ENCODE measurements at places on chromosomes 12 and 14.
A peak's percentile ranks its signal among the peaks of the same experiment; 100 is the strongest.

GRCh38 chr14:80664576-80664975 is 277.0 kb downstream of the CEP128 start:
- no peak for DNase-seq

DNA sequence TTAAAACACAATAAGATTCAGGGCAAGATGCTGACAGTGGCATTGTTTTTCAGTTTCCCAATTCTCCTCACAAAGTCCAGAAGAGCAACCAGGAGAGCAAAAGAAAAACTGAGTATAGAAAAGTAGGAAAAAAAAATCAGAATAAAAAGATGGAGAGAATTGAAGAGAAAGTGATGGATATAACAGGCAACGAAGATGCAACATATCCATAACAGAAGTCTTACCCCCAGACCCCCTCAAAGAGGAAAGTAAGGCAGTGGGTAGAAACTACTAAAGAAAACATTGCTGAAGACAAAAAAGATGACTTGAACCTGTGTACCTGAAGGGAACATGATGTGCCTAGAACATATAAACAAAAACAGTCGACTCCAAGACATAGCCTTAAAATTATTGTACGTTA is 10.6 kb downstream of the TCL1A start:
- DNase-seq: no peak

DNA sequence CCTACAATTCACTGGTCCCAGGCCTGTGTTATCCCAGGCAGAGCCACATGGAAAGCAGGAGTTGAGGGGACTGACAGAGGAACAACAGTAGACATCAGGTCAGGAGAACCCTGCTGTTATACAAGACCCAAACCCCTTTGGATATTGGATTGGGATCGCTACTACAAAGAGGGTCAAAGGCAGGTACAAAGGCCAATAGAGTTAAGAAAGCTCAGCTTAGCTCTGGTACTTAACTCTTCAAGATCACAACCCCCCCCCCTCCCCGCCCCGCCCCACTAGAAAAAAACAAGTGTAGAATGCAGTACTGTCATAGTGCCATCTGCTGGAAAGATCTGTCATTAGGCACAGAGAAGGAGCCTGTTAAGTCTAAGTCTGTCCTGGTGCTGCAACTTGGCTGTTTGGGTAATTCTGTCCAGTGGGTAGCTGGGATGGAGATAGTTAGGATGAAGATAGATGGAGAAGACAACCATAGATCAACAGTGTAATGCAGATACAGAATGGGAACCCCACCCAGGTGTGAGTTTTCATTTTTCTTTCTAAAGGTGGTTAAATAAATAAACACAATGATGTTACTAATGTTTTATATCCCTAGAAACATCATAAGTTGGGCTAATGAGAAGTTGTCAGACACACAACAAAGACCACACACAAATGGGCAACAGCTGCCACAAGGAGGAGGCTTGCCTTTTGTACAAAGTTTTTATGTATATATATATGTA is 17.2 kb downstream of the REM2 start:
- DNase-seq: peak; percentile 74

DNA sequence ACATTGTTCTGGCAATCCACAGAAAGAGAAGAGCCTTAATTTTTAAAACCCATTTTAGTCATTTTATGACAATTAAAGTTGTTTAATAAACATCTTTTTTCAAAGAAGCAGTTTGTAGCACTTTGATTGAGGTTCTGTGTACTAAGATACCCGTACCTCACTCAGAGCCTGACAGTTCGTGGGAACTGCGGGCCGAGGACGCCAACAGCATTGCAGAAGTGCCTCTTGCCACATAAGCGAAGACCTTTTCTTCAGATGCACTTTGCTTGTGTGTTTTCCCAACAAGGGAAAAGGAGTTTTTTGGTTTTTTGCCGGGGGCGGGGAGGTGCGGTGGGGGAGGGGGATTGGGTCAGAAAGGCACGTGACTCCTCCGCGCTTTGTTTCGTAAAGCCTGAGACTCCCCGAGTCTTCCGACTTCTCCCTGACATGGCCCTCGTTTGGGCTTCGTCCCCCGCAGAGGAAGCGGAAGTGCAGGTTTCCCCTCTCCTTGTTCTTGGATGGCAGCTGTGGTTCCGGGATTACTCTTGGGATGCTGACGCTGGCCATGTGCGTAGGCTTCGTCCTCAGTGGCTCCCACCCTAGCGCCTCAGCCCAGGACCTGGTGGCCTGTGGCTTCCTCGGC is 70.8 kb downstream of the WDR20 start:
- DNase-seq: no peak

- no peak for DNase-seq
Measured at GRCh38 chr12:1878695-1879094, 39.8 kb downstream of the CACNA2D4 start.

DNA sequence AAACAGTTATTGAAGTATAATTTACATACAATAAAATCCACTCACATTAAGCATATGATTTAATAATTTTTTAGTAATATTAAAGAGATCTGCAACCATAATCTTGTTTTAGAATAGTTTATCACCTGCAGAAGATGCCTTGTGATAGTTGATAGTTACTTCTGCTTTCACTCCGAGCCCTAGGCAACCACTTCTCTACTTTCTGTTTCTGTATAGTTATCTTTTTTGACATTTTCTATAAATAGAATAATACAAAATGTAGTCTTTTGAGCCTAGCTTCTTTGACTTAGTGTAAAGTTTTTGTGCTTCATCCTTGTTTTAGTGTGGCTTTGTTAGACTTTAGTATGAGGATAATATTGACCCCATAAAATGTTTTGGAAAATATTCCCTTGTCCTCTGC is 111.0 kb downstream of the MNAT1 start:
- no peak for DNase-seq

GRCh38 chr14:98593361-98593761 is 678.6 kb downstream of the BCL11B start:
- DNase-seq: no peak

DNA sequence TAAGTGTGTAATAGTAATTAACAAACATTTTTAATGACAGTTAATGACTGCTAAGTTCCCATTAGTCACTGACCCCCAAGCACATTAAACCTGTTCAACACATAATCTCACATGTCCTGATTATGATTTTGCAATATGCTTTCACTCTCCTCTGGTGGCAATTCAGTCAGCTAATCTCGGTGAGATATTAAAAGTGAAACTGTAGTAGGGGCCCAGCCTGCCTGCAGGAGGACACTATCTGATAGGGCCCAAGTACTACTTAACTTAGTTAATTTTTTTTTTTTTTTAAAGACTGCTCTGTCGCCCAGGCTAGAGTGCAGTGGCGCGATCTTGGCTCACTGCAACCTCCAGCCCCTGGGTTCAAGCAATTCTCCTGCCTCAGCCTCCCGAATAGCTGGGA is 48.8 kb downstream of the CIT start:
- DNase-seq: no peak

DNA sequence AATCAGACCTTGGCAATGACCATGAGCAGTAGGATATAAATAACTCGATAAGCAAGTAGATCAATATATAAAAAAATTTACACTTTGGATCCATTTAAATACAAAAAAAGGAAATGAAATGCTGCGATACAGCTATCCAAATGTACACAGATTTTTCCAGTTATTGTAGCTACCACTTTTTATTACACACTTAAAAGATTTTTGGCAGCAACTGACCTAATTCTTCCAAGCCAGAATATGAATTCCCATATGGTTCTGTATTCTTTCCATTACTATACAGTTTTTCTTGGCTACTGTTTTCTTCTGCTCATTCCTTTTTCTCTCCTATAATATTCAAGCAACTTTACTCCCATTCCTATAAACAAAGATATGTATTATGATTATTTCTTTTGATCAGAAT is 52.2 kb downstream of the TMTC1 start:
- DNase-seq: peak; percentile 48

DNA sequence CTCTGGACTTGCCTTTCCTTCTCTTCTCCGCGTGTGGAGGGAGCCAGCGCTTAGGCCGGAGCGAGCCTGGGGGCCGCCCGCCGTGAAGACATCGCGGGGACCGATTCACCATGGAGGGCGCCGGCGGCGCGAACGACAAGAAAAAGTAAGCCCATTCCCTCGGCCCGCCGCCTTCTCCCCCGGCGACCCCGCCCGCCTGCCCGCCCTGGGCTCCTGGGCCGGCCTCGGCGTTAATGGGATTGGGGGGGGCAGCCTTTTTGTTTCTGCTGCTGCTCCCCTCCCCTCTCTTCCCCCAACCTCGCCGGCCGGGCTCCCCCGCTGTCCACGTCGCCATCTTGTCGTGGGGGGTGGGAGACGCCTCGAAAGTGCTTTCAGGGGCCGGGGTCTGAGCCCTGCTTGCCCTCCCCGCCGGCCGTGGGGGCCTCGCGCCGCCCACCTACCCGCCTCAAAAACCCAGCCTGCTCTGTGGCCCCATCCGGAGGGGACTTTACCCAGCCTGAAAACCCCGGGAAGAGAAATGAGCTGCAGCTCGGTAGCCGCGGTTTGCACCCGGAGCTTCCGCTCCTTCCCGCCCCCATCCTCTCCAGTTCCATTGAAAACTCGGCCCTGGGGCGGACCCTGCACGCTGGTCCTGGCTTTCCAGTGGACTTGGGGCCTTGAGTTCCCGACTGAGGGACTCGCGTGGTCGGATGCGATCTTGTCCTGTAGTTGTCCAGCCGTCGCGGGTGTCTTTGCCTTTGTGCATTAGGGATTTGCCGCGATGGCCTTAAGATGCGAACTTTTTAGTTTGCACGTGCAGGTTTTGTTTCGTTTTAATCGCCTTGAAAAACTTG is 598 bp downstream of the HIF1A start:
- peak; percentile 77 for DNase-seq

DNA sequence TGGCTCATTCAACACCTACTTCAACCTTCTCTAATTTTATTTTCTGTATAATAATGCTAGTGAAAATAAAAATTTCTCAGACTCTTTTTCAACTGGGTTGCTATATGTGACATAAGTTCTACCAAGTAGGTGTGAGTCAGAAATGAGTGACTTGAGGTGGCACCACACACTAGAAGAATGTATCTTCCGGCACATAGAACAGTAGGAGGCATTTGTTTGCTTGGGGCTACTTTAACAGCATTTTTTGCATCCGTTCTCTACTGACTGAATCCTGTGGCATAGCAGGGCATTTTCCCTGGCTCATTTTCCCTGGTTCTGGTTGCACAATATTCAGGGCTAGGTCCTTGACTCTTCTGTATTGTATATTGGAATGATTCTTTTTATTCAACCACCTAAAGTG is 194.0 kb upstream of the SLC16A7 start:
- DNase-seq: no peak

- DNase-seq: peak; percentile 82
Measured at GRCh38 chr12:6430124-6430989, 14.4 kb upstream of the CD27 start.

DNA sequence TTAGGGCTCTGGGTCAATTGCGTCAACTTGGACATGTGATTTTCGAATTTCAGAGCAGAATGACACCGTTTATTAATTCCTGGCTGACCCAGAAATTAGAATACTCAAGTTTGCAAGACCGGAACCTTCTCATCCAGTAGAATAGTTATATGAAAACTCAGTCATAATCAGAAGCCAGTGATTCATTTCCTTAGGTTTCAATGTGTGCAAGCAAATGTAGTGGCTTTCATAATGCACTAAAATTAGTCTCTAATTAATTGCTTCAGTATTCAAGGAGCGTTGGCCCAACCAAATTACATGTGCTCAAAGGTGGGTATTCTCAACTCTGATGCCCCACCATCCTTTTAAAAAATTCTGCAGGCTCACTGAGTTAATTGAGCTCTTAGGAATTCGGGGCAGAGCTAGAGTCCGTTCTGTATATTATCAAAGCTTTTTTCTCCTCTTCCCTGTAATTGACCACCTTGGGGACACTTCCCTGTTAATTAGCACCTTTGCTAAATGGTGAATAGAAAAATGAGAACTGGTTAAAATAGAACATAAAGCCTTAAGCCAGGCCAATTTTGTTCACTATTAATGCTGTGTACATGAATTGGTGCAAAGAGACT is 55.4 kb downstream of the DAO start:
- no peak for DNase-seq

DNA sequence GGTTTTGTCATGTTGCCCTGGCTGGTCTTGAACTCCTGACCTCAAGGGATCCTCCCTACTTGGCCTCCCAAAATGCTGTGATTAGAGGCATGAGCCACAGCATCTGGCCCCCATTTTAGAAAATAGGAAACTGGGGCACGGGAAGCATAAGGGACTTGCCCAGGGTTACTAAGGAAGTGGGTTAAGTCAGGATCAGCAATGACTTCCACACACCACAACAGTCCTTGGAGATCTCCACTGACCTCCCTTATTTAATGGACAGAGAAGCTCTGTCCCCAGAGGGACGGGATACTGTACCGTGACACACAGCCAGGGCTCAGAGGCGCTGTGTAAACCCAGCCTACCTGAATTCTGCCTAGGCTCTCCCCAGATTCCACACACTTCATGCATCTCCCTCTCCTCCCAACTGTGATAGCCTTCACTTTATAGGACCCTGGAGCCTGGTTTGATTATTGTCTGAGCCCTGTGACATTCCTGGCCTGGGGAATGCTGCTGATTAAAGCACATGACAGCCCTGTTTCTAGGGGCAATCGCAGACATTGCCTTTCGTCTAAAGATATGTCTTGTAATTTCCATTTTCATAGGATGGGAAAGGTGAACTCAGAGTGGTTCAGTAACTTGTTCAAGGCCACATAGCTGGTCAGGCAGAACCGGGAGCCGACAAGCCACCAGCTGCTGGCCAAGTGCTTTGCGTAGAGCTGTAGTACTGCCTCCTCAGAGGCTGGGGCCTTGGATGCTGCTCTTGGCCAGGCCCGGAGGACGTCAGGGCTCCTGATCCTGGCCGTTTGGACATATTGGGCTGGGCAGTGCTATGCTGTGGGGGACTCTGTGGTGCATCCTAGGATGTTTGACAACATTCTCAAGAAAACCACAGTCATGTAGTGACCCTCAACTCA is 20.8 kb downstream of the SERPINA1 start:
- no peak for DNase-seq

DNA sequence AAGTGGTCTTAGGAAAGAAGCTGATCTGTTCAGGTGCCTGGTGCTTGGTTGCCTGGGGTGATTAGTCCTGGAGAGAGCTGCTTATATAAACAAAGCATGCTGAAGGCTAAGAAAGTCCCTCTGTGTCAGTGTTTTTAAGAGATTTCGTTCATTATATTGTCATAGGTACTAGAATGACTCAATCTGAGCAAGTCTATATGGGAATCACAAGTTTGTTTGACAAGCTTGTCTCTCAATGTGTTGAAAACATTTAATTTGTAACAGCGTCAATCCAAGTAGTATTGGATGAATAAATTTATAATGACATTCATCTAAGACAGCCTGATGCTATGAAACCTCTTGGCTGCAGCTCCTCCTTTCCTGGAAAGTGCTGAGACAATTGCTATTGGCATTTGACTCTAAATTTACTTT is 256.3 kb downstream of the TMTC2 start:
- peak; percentile 32 for DNase-seq

- no peak for DNase-seq
Measured at GRCh38 chr12:67804168-67804567, 155.6 kb downstream of the DYRK2 start.

DNA sequence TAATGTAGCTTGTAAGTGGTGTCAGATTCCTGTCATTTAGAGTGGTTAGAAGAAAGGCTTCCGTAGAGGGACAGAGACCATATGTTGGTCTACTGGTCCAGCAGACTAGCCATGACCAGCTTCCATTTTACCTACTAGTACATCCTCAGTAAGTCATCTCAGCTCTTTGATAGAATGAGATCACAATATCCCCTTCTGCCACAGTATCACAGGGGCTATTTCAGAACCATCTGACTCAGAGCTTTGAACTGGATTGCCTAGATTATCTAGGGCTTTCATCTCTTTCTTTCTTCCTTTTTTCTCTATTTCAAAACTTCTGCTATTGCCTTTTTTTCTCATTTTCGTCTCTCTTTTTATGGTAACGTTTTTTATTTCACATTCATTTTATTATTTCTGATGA is 4.7 kb downstream of the ZDHHC17 start:
- DNase-seq: peak; percentile 46
